ENCODE measurements at places on chromosomes 13 and 19.
A peak's percentile ranks its signal among the peaks of the same experiment; 100 is the strongest.

DNA sequence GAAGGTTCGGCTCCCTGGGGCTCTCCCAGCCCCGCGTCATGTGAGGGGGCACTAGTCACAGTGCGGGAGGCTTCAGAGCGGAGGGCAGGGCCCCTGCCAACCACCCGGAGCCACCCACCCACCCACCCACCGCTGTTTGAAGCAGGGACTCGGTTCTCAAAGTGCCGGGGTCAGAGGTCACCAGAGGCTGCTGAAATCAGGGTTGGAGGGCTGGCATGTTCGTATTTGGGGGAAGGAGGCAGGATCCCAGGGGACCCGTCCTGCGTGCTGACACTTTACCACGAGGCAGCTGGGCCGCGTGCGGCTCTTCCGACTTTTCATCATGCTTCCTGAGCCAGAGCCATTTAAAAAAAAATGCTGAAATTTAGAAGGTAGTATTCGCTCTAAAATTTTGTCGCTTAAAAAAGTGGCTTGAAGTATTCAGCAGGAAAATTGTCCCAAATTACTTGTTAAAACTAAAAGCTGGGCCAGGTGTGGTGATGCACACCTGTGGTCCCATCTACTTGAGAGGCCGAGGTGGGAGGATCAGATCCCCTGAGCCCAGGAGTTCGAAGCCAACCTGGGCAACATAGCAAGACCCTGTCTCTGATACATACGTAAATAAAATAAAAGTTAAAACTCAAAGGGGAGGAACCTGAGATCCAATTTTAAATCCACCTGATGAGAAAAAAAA is 21.2 kb downstream of the ATP11A start:
- H3K4me1 ChIP-seq, result peaks cover 37% of the 10 kb centered on the region
- no peaks in the 10 kb centered on the region for H3K27me3 ChIP-seq
- DNase-seq, result peak; percentile 20

DNA sequence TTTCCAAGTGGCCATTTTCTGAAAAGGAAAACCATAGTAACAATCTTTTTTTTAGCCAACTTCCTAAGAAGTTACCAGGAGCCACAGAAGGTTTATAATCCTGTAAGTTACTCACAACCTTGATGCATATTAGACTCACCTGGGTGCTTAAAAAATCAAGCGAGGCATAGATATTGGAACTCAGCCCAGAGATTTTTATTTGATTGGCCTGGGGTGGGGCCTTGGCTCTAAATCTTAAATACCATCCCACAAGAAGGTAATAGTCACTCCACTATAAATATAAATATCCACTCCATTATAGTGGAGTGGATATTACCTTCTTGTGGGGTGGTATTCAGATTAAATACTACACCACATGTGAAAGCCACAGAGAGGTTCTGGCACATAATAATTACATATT is 429.6 kb downstream of the RFC3 start:
- H3K27ac ChIP-seq, result no peak overlapping the region
- H3K4me3 ChIP-seq, result no peak overlapping the region
- H3K4me1 ChIP-seq, result no peaks in the 10 kb centered on the region
- no peaks in the 10 kb centered on the region for H3K27me3 ChIP-seq
- DNase-seq, result no peak

DNA sequence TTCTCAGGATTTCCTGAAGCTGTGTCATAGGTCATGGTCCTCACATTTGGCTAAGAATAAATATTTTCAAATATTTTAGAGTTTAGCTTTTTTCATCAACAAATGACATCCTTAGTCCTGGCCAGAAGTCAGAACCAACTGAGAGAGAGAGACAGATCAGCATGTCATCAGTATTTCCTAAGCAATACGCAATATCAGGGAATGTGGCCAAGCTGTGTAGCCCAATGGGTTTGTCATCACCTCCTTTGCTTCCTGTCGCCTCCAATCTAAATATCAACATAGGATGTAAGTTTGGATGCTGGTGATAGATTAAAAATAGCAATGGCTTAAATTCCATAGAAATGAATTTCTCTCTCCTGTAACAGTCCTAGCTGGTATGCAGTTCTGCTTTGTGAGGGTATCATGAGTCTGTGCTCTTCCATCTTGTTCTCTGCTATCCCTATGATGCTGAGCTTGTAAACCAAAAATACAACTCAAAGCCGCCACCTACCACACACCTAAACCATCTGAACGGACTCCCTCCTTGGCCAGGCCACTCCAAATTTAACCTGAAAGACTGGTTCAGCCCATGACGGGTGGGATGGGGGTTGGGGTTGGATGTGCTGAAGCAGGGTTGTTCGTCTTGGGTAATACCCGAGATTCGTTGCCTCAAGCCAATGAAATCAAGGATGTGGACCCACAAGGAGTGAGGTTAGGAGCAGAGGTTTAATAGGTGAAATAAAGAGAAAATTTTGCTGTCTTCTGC is 10.0 kb upstream of the IGSF23 start:
- DNase-seq, result peak; percentile 59
- H3K36me3 ChIP-seq, result no peaks in the 10 kb centered on the region
- H3K27ac ChIP-seq, result peak overlapping the region; percentile 48
- H3K4me1 ChIP-seq, result peaks cover 27% of the 10 kb centered on the region
- H3K27me3 ChIP-seq, result no peaks in the 10 kb centered on the region

DNA sequence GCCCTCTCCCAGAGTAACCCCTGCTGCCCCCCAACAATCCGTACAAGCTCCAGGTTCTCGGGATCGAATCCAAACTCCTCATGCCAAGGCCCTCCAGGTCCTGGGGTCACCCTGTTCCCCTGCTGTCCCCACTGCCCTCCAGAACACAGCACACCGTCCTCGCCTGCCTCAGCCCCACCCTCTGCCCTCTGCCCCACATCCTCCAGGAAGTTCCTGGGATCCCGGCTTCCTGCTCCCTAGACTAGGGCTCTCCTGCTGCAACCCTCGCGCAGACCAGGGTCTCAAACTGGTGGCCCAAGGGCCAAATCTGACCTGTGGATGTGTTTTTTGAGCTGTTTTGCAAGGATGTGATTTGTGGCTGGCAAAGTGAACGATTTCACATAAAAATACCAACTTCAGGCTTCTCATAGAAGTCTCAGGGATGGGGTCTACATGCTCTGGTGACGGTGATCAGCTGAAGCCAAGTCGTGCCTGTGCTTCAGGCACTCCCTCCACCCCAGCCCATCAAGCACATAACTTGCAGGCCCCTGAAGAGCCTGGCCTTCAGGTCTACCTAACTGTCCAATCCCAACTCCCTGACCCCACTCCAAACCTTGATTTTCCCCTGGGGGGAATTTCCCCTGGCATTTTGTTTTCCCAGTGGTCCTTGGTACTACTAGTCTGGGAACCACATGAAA is 1.8 kb downstream of the RABAC1 start:
- H3K36me3 ChIP-seq, result no peaks in the 10 kb centered on the region
- no peak overlapping the region for H3K4me3 ChIP-seq
- no peaks in the 10 kb centered on the region for H3K27me3 ChIP-seq
- DNase-seq, result no peak
- peaks cover 20% of the 10 kb centered on the region for H3K4me1 ChIP-seq

DNA sequence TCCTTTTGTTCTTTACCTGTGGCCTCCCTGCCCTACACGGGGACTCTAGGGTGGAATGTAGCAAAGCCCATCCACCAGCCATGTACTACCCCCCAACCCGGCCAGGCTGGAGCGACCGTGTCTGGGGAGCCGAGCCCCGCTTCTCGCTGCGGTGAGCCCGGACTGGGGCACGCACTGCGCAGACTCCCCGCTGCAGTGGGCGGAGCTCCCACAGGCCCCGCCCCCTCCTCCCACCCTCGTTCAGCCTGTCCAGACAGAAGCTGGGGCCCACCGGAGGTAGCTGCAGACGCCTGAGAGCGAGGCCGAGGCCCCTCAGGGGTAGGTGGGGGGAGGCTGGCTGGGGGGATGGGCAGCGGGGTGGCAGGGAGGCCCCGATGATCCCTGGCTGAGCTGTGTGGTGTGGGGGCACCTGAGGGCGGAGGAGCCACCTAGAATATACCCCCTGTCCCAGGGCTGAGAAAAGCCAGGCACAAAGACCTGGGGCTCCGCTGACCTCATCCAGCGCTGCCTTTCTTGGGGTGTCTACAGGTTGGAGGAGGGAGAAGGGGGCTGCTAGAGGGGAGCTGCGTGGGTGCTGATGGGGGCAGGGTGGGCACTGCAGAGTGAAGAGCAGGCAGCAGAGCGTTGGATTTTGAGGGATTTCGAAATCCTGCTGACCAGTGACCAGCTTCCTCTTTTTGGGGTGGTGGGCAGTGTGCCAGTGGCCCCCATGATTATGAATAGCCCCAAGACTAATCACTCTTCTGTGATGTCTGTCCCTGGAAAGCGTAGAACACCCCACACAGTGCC is 17.3 kb downstream of the PLD3 start:
- H3K36me3 ChIP-seq, result peaks cover 31% of the 10 kb centered on the region
- H3K27ac ChIP-seq, result peak overlapping the region; percentile 64
- peak; percentile 84 for DNase-seq
- H3K4me1 ChIP-seq, result peaks cover 52% of the 10 kb centered on the region
- H3K27me3 ChIP-seq, result no peaks in the 10 kb centered on the region

- H3K27ac ChIP-seq, result no peak overlapping the region
- H3K27me3 ChIP-seq, result no peaks in the 10 kb centered on the region
- no peak overlapping the region for H3K4me3 ChIP-seq
- H3K36me3 ChIP-seq, result no peaks in the 10 kb centered on the region
- DNase-seq, result no peak
Measured at GRCh38 chr13:29456419-29456818, 139.1 kb downstream of the SLC7A1 start.

GRCh38 chr19:29845574-29846176 is 33.9 kb downstream of the CCNE1 start:
- H3K27ac ChIP-seq, result peak overlapping the region; percentile 48
- H3K27me3 ChIP-seq, result no peaks in the 10 kb centered on the region
- H3K4me1 ChIP-seq, result peaks cover 24% of the 10 kb centered on the region
- H3K4me3 ChIP-seq, result peak overlapping the region; percentile 96

- no peaks in the 10 kb centered on the region for H3K27me3 ChIP-seq
- no peaks in the 10 kb centered on the region for H3K4me1 ChIP-seq
- H3K27ac ChIP-seq, result no peak overlapping the region
Measured at GRCh38 chr13:98405107-98405571, 171.8 kb downstream of the STK24 start.

DNA sequence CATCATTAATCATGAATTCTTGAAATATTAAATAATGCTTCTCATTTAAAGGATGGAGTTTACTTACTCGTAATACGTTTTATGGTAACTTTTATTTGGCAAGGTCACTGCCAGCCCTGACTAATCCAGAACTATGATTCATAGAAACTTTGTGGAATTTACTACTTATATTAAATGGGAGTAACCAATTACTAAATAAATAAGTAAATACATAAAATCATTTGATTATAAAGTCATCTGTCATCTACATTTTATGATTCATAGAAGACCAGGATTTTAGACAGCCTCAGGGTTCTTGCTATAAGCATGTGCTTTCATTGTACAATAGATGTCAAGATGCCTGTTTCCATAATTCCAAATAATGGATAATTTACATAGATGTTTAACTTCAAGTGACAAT is 611.1 kb downstream of the TBC1D4 start:
- H3K4me3 ChIP-seq, result no peak overlapping the region
- no peaks in the 10 kb centered on the region for H3K27me3 ChIP-seq
- no peaks in the 10 kb centered on the region for H3K36me3 ChIP-seq
- no peaks in the 10 kb centered on the region for H3K4me1 ChIP-seq
- DNase-seq, result no peak

DNA sequence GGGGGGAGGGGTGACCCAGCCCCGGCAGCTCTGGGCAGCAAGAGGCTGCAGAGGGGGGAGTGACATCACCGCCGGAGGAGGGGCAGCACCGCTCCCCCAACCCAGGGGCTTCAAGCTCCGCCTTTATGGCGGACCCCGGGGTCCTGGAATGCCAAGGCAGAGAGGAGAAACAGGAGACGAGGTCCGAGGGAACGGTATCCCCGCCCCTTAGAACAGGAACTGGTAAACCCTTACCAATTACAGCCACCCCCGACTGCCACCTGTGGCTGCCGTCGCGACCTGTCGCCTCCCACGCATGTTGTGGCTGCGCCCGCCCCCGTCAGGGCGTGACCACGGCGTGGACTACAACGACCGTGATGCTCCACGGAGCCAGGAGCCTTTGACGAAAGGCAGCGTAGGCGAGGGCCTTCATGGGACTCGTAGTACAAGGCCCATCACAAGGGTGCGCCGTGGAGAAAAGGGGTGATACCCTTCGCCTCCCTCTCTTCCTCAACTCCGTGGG is 4.1 kb upstream of the KCNC3 start:
- H3K27ac ChIP-seq, result peak overlapping the region; percentile 80
- H3K27me3 ChIP-seq, result peaks cover 14% of the 10 kb centered on the region
- peaks cover 57% of the 10 kb centered on the region for H3K4me1 ChIP-seq
- peak; percentile 97 for DNase-seq
- H3K4me3 ChIP-seq, result peak overlapping the region; percentile 40
- H3K36me3 ChIP-seq, result no peaks in the 10 kb centered on the region

DNA sequence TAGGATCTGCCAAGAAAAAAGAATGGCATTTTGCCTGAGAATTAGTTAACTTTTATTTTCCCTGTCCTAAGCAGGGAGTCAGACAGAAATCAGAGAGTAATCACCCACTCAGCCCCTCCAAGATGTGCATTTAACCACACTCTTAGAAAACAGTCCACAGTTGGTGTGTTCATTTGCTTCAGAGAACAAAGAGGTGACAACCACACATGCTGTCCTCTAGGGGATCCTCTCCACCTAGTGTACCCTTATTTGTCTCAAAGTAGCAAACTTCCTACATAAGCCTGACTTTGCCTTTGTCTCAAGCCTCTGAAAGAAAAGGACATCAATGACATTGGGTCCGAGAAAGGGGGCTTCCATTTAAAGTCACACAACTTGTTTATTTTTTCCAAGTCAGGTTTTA is 107.0 kb upstream of the RFC3 start:
- H3K4me3 ChIP-seq, result no peak overlapping the region
- no peaks in the 10 kb centered on the region for H3K36me3 ChIP-seq
- H3K27me3 ChIP-seq, result no peaks in the 10 kb centered on the region
- no peak for DNase-seq
- no peak overlapping the region for H3K27ac ChIP-seq

- DNase-seq, result no peak
- H3K27me3 ChIP-seq, result no peaks in the 10 kb centered on the region
- H3K4me3 ChIP-seq, result no peak overlapping the region
- peaks cover 12% of the 10 kb centered on the region for H3K4me1 ChIP-seq
Measured at GRCh38 chr19:56124578-56124977, 3.5 kb upstream of the ZNF787 start.

GRCh38 chr13:26457212-26457611 is 100.3 kb upstream of the WASF3 start:
- H3K4me1 ChIP-seq, result no peaks in the 10 kb centered on the region
- H3K36me3 ChIP-seq, result no peaks in the 10 kb centered on the region
- no peak overlapping the region for H3K4me3 ChIP-seq
- no peak overlapping the region for H3K27ac ChIP-seq
- DNase-seq, result no peak
